ENCODE measurements at places on chromosomes 1 and 21.

- no peak for DNase-seq
Observed at GRCh38 chr1:243956450-243956849, 94.6 kb upstream of the ZBTB18 start.

- no peak for DNase-seq
Observed at GRCh38 chr1:65180977-65181376, 33.0 kb downstream of the AK4 start.

GRCh38 chr1:168843401-168843800, 114.4 kb upstream of the DPT start:
- no peak for DNase-seq

DNA sequence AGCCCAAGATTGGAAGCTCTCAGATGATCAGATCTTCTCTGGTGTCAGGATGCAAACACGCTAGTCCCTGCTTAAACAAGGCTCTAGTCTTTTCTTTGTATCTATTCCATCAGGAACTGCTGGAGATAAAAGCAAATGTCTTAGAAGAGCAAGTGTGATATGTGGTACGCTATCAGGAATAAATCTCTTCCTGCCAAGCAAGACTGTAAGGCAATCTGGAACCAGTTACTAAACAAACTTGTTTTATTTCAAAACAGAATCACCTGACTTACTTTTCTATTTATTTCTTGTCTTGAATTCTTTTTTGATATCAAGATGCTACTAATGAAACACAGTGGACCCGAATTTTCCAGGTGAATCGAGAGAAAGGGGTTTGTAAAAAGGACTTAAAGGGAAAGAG, 139.9 kb upstream of the ZNF644 start:
- no peak for DNase-seq

- no peak for DNase-seq
Observed at GRCh38 chr1:29824025-29824424, 587.7 kb downstream of the PTPRU start.

Data from cortex of kidney (tissue), 1 donor.